Immature natural killer cell (primary cell): ENCODE measurements at places on chromosomes 13 and 19. TPM values are rescaled to one million over a fixed set of nuclear protein-coding genes. Genes with fewer than 3 reads are reported as not detected.

DNA sequence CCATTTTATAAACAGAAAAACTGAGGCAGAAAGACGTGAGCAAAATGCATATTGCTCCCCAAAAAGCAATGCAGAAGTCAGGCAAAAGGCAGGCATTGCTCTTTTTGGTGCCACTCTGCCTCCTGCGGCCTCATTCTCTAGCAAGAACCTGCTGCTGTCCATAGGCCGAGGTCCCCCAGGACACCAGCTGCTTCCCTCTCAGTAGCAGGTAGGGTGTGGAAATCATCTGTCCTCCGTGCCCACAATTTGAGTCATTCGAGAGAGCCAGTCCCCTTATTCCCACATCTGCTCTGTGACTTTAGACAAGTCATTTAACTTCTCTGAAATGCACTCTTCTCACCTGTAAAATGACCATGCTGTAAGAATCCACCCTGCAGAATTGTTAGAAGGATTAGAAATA lies 50.0 kb downstream of the TNFRSF19 start:
- no peak for DNase-seq

Gene C1QTNF9B
- not detected for polyA plus RNA-seq

Gene DIAPH3
- not detected for polyA plus RNA-seq

Gene HIF3A
- polyA plus RNA-seq: not detected

DNA sequence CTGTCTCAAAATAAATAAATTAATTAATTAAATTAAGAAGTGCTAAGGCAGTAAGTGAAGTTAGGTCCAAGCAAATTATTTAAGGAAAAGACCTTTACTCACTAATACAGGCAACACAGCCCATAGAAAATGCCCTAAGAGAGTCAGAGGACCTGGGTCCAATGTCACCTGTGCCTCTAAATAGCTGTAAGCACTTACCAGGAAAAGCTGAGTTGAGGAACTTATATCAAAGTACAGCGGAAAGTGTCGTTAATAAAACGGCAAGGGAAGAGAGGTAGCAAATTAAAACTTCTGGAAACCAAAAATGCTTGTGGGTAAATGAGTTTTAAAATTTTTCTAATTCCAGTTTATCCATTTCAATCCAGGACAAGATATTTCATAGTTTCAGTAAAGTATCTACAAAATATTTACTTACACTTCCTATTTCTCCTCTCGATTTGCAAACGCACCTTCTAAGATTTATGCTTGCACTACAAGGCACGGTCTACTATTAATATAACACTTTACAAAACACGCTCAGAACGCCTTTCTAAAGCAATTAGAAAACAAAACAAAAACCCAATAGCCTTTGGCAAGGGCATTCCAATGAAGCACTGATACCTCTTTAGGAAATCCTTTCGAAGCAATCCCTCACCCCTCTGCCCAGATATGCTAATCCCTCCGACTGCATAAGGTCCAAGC lies 963 bp downstream of the VPS36 start:
- peak; percentile 7 for DNase-seq

Gene ZNF90
- polyA plus RNA-seq: 2.1 TPM

GRCh38 chr13:50422181-50423148 lies 407.2 kb downstream of the KCNRG start:
- DNase-seq: peak; percentile 23

Gene TTYH1
- 1.5 TPM for polyA plus RNA-seq
